ENCODE measurements at places on chromosomes 4 and X.

DNA sequence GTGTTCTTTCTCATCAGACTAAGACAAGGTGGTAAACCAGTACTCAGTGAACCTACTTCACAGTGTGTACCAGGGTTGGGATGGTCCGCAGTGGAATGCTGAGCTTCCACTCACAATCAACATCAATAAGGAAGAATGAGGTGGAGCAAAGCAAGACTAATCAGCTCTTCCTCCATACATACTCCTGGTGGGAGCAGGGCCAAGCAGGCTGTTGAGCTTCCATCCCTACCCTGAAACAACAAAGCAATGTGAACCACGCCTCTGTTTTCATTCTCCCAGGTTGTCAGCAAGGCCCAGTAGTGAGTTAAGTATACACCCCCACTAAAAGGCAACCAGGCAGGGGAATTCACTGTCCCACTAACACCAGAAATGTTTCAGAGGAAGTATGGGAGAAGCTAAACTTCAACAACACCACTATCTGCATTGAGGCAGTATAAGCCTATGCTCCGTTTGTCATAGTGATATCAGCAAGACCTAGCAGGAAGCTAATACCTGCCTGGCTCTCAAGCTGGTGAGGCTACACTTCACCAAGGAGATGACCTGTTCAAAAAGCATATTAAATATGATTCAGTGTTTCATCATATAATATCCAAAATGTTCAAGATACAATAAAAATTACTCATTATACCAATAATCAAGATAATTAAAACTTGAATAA lies 109.5 kb downstream of the DDX60 start:
- DNase-seq: no peak

DNA sequence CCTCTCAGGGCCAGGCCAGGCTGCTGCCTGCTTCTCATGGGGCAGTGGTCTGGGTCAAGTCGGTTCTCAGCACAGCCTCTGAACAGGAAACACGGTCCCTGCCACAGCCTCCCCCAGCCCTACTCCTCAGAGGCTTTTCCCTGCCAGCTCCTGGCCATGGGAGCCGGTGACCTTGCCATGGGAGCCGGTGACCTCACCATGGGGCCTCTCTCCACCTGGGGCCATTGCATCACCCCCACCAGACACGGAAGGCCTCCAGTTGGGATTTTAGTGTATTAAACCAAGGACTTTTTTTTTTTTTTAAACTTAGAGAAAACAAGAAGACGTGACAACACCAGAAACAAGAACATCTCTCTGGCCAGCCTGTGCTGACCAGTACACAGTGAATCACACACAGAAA lies 25.6 kb downstream of the ETDB start:
- DNase-seq: no peak

- DNase-seq: no peak
These were observed 64.0 kb downstream of the SOX3 start for GRCh38 chrX:140440876-140441275.

- DNase-seq: no peak
These were observed 125.0 kb downstream of the RASGEF1B start for GRCh38 chr4:81346719-81347118.

DNA sequence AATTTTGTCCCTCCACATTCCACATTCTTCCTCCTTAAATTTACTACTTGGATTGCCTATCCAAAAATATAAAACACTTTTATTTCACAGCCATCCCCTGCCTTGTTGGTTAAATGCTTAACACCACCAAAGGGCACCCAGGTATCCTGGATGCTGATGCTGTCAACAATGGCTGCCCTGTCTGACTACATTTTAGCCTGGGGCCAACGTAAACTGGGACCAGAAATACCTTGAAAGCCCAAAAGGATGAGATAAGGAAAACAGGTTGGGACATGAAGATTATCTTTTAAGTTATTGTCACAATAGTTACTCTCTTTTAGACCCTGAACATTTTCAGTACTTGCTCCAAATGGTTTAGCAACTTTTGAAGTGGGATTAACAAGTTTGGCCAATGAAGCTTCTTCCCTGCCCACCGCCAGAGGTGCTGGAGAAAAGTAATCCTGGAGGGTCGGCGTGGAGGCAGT lies 775 bp upstream of the YIPF6 start:
- DNase-seq: no peak
